ENCODE measurements at places on chromosomes 7 and 10.

GRCh38 chr7:42964293-42964692, 32.1 kb downstream of the MRPL32 start:
- H3K36me3 ChIP-seq, result no peaks in the 10 kb centered on the region
- no peak for DNase-seq
- no peaks in the 10 kb centered on the region for H3K27me3 ChIP-seq
- H3K4me1 ChIP-seq, result no peaks in the 10 kb centered on the region
- no peak overlapping the region for H3K27ac ChIP-seq
- no peak overlapping the region for H3K4me3 ChIP-seq

GRCh38 chr10:1057106-1057657, 997 bp downstream of the WDR37 start:
- H3K27ac ChIP-seq, result peak overlapping the region; percentile 99
- H3K4me3 ChIP-seq, result peak overlapping the region; percentile 89
- no peaks in the 10 kb centered on the region for H3K27me3 ChIP-seq
- H3K4me1 ChIP-seq, result peaks cover 12% of the 10 kb centered on the region
- DNase-seq, result no peak

GRCh38 chr10:83934641-83935338, 204.5 kb upstream of the GHITM start:
- no peak overlapping the region for H3K27ac ChIP-seq
- no peaks in the 10 kb centered on the region for H3K36me3 ChIP-seq
- DNase-seq, result no peak
- H3K4me3 ChIP-seq, result no peak overlapping the region

GRCh38 chr10:17235136-17235535, 7.1 kb downstream of the VIM start:
- no peaks in the 10 kb centered on the region for H3K27me3 ChIP-seq
- no peak overlapping the region for H3K4me3 ChIP-seq
- H3K4me1 ChIP-seq, result peaks cover 71% of the 10 kb centered on the region
- DNase-seq, result no peak
- H3K36me3 ChIP-seq, result no peaks in the 10 kb centered on the region
- H3K27ac ChIP-seq, result no peak overlapping the region

GRCh38 chr10:34107626-34108516, 707.2 kb downstream of the PARD3 start:
- peaks cover 21% of the 10 kb centered on the region for H3K36me3 ChIP-seq
- no peak for DNase-seq
- no peak overlapping the region for H3K4me3 ChIP-seq

- no peaks in the 10 kb centered on the region for H3K27me3 ChIP-seq
- no peak for DNase-seq
- no peaks in the 10 kb centered on the region for H3K4me1 ChIP-seq
- no peaks in the 10 kb centered on the region for H3K36me3 ChIP-seq
- H3K4me3 ChIP-seq, result no peak overlapping the region
These were observed 11.6 kb downstream of the PANK1 start for GRCh38 chr10:89633484-89633883.

DNA sequence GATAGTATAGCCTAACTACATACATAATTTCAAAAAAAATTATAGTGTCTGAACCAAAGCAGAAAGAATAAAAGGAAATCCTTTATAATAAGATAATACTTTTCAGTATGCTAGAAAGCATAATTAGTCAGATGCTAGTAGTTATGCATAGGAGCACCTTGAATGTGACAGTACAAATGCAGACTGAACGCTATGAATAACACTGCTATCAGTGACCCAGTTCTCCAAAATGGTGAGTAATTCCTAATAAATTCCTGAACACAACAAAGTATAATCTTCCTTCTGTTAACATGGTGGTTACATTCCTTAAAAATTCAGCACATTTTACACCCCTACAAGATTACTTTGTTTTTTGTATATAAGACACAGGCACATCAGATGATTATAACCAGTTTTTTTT, 1.2 kb upstream of the CHPF2 start:
- H3K4me1 ChIP-seq, result peaks cover 56% of the 10 kb centered on the region
- peaks cover 13% of the 10 kb centered on the region for H3K36me3 ChIP-seq
- DNase-seq, result no peak
- no peak overlapping the region for H3K4me3 ChIP-seq
- H3K27me3 ChIP-seq, result no peaks in the 10 kb centered on the region

DNA sequence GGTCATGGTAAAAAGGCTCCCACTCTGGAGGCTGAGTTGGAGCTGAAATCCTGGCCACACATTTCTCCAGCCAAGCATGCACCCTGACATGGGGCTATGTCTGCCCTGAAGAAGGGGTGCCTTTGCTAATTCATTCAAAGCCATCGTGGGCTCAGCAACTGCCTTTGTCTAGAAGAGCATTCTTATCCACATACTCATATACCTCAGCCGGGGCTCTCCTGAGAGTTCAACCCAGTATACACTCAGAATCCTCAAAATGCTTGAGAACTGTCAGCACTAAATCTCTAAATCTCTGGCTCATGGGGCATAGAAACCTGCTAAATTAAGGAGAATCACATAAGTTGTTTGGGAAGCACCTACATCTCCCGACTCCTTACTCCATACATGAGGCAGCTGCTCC, 89.3 kb downstream of the MRPL32 start:
- no peak overlapping the region for H3K27ac ChIP-seq
- H3K36me3 ChIP-seq, result no peaks in the 10 kb centered on the region
- H3K4me3 ChIP-seq, result no peak overlapping the region

GRCh38 chr7:37419496-37419895, 29.2 kb downstream of the ELMO1 start:
- H3K27me3 ChIP-seq, result no peaks in the 10 kb centered on the region
- no peak overlapping the region for H3K4me3 ChIP-seq
- no peak for DNase-seq
- H3K36me3 ChIP-seq, result no peaks in the 10 kb centered on the region
- H3K4me1 ChIP-seq, result peaks cover 3% of the 10 kb centered on the region

DNA sequence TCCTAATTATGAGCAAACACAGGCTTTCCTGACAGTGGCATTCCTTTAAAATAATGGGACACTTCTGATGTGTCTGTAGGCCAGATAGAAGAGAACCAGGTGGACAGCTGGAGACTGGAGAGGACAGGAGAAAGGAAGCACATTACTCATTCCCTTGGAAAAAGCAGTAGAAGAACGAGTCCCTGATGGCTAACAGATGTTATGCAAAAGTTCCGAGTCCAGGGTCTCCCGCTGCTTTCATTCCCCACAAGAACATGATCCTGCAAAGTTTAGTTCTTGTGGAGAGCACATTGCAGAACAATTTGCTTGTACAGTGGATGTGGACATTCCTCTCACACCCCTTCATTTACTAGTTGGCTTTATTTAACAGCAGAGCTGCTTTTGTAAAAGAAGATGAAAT, 137.6 kb downstream of the GPAM start:
- H3K4me3 ChIP-seq, result no peak overlapping the region
- H3K36me3 ChIP-seq, result no peaks in the 10 kb centered on the region
- H3K27me3 ChIP-seq, result no peaks in the 10 kb centered on the region
- H3K4me1 ChIP-seq, result no peaks in the 10 kb centered on the region
- DNase-seq, result no peak

GRCh38 chr7:114821030-114821900, 100.6 kb upstream of the MDFIC start:
- peaks cover 13% of the 10 kb centered on the region for H3K4me1 ChIP-seq
- no peak overlapping the region for H3K4me3 ChIP-seq
- H3K36me3 ChIP-seq, result no peaks in the 10 kb centered on the region
- DNase-seq, result no peak
- no peaks in the 10 kb centered on the region for H3K27me3 ChIP-seq

DNA sequence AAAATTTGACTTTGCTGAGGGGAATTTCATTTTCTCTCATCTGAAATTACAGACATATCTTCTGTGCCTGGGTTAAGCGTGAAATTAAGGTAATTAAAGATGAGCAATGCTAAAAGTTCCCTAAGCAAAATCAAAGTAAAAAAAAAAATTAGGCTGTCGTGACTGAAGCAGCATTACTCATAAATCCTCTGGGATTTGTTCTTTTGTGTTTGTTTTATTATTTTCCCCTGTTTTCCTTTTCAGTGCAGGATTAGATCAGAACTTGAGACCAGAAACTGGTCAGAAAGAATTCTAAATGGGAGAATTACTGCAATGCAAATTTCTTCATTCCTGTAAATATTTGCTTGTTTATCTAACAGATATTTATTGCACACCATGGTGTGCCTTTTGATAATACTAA, 141.4 kb upstream of the BET1 start:
- H3K27ac ChIP-seq, result no peak overlapping the region
- no peaks in the 10 kb centered on the region for H3K4me1 ChIP-seq
- no peak overlapping the region for H3K4me3 ChIP-seq
- DNase-seq, result no peak
- H3K36me3 ChIP-seq, result no peaks in the 10 kb centered on the region

DNA sequence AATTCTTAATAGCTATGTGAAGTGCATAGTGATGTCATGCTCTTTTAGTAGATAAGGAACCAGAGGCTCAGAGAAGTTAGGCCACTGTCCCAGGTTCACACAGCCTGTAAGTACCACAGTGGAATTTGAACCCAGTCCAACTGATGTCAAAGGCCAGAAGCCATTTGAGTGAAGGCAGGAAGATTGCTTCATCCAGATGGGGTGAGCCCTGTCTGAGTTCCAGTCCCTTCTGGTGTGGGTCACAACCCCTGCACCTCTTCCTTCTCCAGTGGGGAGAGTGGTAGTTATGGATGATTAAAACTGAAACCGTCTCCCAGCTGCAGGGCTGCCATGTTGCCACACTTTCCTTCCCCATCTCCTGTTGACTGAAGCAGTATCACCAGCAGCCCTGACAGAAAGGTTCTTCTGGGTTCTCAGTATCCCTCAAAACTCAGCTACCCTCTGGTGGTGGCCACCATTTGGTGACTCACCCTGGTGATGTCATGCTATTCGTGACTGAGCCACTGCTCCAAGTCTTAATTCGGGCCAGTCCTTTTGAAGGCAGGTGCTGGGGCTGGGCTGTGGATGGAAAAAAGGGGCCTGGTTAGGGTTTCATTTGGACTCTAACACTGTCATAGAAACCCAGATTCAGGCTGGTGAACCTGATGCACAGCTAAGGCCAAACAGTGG, 1.5 kb upstream of the C10orf95 start:
- peak overlapping the region; percentile 50 for H3K27ac ChIP-seq
- H3K27me3 ChIP-seq, result no peaks in the 10 kb centered on the region
- no peak overlapping the region for H3K4me3 ChIP-seq
- no peaks in the 10 kb centered on the region for H3K36me3 ChIP-seq
- DNase-seq, result no peak

DNA sequence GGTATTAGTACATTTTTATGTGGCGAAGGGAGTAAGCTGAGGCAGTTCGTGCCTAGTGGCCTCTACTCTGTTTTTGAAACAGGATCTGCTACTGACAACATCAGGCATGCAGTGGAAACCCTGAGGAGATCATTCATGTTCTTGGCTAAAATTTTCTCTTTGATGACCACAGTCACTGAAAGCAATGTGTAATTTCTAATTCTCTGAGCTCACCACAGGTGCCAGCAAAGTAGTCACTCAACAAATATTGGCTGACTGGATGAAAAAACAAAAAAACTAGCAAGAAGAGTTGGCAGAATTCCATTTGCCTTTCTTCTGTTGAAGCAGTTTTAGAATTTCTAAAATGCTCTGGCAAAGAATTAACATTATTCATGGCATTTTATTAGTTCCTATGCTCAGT, 176.5 kb upstream of the KCTD7 start:
- no peaks in the 10 kb centered on the region for H3K27me3 ChIP-seq
- H3K36me3 ChIP-seq, result no peaks in the 10 kb centered on the region
- no peak overlapping the region for H3K4me3 ChIP-seq

- no peaks in the 10 kb centered on the region for H3K4me1 ChIP-seq
- no peaks in the 10 kb centered on the region for H3K36me3 ChIP-seq
- DNase-seq, result no peak
- H3K27ac ChIP-seq, result no peak overlapping the region
These were observed 11.7 kb downstream of the SLC39A12 start for GRCh38 chr10:17963431-17963830.

GRCh38 chr7:20504060-20504459, 111.4 kb upstream of the ABCB5 start:
- H3K27ac ChIP-seq, result no peak overlapping the region
- H3K27me3 ChIP-seq, result peaks cover 3% of the 10 kb centered on the region
- no peak for DNase-seq
- no peak overlapping the region for H3K4me3 ChIP-seq

DNA sequence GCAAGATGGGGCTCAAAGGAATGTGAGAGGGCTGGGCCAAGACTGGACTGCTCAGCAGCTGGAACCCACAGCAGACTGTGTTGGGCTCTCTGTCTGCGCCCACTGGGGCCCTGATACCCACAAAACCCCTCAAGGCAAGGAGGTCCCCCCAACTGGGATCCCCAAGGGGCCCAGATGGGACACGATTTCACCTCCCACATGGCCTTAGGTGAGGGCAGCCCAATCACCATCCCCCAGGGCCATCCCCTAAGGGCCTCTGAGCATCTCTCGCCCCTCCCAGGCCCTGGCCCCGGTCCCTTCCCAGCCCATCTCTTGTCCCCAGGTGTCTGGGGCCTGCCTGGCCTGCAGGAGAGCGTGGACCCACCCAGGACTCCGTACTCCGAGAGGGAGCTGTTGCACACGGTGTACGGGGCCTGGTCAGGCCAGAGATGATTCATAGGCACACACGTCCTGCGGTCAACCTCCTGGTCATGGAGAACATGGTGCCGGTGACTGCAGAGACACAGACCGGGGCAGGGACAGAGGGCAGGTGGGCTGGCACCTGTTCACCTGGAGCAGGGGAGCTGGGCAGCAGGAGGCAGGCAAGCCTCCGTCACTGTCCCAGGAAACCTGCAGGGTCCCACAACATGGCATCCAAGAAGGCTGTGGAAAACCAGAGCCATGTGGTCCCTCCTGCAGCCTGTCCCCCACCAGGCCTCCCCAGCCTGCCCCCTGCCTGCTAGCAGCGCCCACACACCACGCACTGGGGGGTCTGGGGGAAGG, 21.6 kb downstream of the OGDHL start:
- H3K27me3 ChIP-seq, result no peaks in the 10 kb centered on the region
- no peak overlapping the region for H3K4me3 ChIP-seq
- no peak for DNase-seq

DNA sequence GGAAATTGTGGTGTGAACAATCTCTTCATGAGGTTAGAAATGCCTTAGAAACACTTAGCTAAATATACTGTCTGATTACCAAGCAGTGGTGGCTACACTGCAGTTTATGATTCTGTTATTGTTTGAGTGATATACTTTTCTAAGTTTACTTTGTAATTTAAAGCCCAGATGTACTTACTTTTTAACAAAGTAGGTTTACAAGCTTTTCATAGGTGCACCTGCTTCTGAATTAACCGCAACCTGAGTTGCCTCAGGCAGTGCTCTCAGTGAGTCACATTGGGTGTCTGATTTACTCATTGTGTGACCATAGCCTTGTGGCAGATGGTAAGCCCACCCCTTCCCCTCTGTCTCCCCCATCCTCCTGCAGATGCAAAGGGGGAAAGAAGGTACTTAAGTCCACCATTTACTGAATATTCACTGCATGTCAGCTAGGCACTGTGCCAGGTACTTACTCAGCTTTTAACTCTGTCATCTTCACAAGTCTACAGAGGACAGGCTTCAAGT, 9.0 kb downstream of the MTURN start:
- H3K4me1 ChIP-seq, result peaks cover 20% of the 10 kb centered on the region
- no peaks in the 10 kb centered on the region for H3K36me3 ChIP-seq
- H3K4me3 ChIP-seq, result no peak overlapping the region
- H3K27ac ChIP-seq, result peak overlapping the region; percentile 66

All from esophagus squamous epithelium (tissue), 5 donors.